Esophagus squamous epithelium (tissue), 5 donors: ENCODE measurements at places on chromosomes 1 and 21.

- no peak for DNase-seq
Measured at GRCh38 chr1:189220750-189221149, 1256.9 kb downstream of the BRINP3 start.

DNA sequence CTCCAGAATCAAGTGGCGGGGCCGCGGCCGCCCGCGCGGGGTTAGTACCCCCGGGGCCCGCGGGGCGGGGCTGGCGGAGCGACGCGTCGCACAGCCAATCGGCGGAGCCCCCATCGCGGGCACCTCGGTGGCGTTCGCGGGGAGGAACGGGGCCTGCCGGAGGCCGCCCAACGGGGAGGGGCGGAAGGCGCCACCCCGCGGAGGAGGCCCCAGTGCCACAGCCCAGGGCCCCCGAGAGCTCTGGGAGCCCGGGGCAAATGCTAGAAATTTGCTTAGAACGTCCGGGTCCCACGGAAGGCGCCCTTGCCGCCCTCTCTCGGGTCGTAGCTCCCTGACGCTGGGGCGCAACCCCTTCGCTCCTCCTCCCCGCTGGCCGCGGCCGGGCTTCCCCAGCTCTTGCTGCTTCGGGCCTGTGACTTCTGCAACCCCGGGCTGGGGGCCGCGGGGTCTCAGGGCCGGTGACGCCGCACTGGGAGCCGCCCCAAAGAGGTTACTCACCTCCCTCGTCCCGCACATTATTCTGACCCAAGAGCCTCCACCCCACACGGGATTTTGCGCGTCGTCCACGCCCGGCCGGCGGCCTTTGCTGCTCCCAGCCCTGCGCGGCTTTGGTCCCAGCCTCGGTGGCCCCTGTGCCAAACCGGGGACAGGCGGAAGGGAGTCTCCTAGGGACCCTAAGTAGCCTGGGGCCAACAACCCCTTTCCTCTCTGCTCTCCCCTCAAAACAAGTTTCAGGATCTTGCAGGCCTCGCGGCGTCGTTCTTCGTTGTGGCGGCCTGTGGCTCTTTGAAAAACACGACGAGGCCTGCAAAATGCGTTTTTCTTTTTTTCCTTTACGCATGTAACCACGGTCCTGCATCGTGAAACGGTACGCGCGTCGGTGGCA is at the start of gene RUNX3:
RUNX3 (minus strand) TSS at position 17 of the 886 bp plus-strand sequence. CDS start 408 bp downstream, outside the sequence.
- peak; percentile 35 for DNase-seq

- no peak for DNase-seq
Measured at GRCh38 chr1:209010475-209011230, 572.9 kb upstream of the CAMK1G start.

- DNase-seq: no peak
Measured at GRCh38 chr1:248416226-248416625, 13.4 kb downstream of the OR2T1 start.
